ENCODE measurements at places on chromosomes 2 and 18.

DNA sequence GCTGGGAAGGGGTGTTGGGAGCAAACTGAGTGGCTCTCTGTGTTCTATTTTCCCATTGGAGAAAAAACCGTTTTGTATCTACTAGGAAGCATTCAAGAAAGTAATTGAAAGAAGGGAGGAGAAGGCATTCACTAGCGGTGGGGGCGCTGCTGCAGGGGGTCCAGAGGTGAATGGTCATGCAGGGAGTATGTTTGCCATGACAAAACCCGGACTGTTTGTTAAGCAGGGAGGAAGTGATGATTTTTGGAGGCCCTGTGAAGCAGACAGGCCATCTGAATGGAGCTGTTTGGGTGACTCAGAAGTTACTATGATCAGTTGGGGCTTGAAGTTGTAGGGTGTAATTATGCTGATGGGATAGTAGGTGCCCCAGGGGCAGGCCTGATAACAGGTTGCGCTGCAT, 7.0 kb downstream of the TAF4B start:
- no peak for DNase-seq

DNA sequence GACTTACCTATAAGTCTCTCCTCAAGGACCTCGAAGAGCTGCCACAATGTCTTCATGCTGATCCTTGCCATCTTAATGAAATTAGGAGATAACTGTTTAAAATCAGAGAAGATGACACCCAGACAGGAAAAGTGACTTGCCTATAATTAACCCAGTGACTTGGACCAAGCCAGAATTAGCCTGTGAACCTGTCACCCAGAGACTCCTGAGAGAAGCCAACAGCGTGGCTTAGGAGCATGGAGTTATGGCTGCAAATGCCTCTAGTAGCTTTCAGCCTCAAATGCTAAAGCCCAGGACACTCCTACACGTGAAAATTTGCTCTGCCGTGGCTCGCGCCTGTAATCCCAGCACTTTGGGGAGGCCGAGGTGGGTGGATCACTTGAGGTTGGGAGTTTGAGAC, 104.2 kb downstream of the GBX2 start:
- DNase-seq, result no peak

- no peak for DNase-seq
Observed at GRCh38 chr2:232449964-232450363, 6.0 kb upstream of the ALPI start.

DNA sequence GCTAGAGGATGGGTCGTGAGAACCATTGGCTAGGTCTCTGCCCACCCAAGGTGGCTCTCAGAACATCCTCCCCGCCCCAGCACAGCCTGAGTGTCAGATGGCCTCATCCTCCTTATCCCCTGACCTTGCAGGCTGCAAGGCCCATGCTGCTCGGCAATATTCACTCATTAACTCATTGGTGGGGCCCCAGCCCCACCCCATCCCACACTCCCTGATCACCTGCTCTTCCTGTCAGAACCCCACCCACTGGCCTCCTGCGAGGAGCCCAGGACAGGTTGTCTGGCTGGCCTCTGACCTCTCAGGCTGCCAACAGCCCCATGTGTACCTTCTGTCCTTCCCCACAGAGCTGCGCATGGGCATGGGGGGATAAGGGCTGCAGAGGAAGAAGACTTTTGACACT, 5.3 kb downstream of the ADCY3 start:
- no peak for DNase-seq

DNA sequence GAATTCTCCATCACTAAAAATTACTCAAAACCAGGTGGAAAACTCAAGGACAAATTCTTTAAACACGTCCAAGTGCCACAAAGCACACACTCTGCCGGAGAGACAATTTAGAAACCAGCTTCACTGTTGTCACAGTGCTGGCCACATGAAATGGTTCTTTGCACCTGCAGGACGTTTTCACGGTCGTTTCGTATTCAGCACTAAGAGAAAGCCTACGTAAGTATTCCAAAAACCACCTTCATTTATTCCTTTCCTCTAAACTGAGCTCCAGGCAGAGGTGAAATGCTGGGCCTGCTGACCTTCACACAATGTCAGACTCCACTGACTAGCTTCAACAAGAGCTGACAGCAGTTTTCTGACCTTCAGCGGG, 680 bp downstream of the ATP5F1A start:
- no peak for DNase-seq

DNA sequence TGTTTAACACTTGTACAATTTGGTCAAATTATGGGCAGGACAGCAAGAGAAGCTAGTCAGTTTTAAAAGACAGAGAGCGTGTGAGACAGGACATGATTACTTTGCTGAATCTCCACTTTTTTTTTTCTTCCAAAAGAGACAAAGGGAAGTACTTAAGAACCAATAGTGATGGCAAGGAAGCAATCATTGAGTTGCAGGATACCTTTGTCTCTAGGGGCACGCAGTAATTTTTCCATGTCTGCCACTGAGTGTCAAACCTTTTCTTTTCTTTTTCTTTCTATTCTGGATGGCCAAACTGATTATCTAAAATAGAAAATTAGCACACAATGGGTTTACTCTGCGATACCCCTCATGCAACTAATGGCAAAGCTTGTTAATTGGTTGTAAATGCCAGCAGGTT, 533.0 kb downstream of the PLCL1 start:
- no peak for DNase-seq

DNA sequence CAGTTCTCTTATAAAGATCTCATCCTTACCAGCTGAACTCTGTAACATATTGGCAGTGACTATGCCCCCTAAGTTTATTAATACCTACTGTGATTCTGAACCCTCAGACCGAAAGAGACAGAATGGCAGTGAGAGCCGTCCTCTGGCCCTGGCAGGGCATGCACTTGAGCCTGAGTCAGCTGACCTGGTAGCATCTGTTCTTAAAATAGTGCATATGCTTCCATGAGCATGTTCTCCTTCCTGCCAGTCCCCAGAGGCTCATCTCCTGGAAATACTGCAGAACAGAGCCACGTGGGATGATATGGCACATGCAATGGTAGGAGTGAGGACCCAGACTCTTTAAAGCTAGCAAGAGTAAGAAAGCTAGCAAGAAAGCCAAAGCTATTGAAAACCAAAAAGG, 59.0 kb downstream of the RASGRP3 start:
- no peak for DNase-seq

DNA sequence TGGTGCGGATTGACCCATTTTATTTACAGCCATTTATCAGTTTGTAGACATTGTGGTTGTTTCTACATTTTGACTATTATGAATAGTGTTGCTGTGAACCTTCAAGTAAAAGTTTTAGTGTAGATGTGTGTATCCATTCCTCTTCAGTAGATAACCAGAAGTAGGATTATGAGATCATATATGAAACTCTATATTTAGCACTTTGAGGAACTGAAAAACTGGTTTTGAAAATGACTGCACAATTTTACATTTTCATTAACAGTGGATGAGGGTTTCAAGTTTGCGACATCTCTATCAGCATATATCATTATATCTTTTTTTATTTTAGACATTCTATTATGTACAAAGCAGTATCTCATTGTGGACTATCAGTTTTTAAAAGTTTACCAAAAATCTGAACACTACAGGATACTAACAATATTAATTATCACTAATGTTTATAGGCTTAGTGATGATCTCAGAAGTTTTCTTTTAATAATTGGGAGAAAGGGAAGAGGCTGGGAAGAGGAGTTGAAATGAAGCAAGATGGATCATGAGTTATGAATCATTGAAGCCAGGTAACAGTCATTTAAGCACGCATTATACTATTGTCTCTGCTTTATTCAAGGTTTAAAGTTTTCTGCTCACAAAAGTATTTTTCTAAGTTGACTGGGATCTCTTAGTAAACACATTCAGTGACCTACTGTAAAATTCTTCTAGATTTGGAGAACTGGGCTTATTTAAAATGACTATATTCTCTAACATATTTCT, 329.0 kb upstream of the LRATD1 start:
- no peak for DNase-seq

GRCh38 chr2:95291222-95291621, 5.9 kb upstream of the KCNIP3 start:
- no peak for DNase-seq

DNA sequence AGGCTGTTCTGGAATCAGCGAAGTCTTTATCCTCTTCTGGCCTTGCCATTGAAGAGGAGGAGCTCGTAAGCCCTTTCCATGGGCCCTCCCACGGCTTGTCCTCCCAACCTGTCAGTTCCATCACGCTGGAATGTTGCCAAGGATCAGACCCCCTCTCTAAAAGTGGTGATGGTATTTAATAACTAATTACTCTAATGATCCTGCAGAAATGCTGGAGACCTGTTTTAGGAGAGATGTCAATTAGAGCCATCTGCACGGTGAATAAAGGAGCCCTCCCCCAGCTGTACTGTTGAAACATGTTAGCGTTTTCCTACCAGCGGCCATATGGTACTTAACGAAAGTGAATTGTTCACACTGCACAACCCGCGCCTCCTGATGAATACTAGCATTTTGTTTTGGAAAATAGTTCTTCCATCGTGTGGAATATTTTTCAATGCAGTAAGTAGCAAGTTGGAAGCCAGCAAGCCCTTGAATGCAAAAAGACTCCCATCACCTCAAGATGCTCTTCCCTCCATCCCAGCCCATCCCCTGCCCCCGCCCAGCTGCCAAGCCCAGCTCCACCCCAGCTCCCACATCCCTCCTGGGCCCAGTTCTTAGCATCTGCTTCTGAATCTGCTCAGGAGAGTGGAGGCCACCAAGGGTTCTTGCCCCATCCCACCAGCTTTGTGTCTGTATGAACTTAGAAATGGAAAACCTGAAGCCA, 145.4 kb downstream of the KLHL29 start:
- no peak for DNase-seq

DNA sequence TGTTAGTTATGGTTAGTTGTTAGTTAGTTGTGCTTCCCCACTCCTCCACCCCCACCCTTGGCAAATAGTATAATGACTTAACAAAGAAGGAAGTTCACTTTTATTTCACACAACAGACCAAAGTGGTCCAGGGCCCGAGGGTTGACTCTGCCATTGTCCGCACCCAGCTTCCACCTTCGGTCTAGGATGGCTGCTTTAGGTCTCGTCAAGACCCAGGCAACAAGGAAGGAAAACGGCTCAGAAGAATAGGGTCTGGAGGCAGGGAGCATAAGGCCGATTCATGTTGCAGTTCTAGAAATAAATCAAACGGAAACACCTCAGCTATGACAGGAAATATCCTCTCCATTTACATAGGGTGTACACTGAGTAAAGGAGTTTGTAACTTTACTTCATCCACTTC, 206.0 kb upstream of the CXCR4 start:
- no peak for DNase-seq

DNA sequence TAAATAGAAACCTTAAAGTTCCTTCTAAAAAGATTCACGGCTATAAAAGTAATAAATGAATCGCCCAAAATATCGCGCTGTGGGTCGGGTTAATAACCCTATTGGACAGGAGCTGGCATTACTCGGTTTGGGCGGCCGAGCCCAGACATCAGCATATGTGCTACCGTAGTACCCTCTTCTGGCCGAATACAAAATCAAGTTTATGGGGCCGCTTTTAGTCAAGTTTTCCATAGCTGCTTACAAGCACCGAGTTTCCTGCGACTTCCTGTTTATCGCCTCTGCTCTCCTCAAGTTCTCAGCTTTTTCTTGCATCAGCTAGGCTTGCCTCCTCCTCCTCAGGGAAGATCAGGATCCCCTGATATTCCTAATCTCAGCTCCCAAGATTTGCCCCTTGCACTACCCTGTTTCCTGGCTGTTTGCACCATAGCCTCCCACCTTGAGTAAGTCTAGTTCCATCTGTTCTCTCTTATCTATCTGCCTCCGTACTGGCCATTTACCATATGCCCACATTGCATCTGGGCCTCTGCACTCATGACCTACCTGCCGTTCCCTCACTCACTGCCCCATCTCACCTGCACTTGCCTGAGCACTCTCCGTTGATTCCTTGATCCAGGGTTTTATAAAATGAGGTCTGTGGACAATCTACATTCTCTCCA, 56.1 kb downstream of the SLC35F5 start:
- DNase-seq, result peak; percentile 11

DNA sequence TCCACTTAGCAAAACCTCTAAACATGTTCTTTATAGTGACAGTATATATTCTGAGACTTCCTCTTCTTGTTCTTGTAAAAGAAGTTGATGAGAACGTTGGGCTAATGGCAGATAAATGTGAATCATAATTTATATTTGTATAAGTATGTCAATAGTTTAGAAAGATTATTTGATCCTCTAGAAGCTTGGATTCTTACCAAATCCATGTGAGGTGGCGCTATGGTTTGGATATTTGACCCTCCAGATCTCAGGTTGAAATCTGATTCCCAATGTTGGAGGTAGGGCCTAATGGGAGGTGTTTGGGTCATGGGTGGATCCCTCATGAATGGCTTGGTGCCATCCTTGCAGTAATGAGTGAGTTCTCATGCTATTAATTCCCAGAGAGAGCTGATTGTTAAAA, 29.8 kb upstream of the SCN1A start:
- DNase-seq, result no peak

- no peak for DNase-seq
Observed at GRCh38 chr2:100422320-100423055, 5.0 kb upstream of the CHST10 start.

- no peak for DNase-seq
Observed at GRCh38 chr2:83971547-83971946, 487.5 kb downstream of the SUCLG1 start.

DNA sequence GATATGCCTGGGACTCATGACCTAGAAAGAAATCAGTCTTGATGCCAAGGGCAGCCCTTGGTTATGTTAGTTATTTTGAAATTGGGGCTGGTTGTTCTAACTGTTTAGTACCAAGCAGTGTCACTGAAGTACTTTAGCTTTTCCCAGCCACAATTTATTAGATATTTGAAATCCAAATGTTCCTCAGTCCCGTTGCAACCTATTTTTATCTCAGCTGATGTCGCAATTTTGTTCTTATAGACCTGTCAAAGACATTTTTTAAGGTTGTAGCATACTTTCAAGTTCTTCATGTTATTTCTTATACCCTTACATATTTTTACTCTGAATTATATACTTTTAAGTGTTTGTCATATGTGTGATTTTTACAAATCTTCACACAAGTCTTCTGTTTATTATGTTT, 100.1 kb downstream of the LRP1B start:
- no peak for DNase-seq

GRCh38 chr2:9263428-9263827, 56.8 kb downstream of the ASAP2 start:
- no peak for DNase-seq

- DNase-seq, result no peak
Observed at GRCh38 chr2:217706095-217706494, 296.7 kb downstream of the TNS1 start.

DNA sequence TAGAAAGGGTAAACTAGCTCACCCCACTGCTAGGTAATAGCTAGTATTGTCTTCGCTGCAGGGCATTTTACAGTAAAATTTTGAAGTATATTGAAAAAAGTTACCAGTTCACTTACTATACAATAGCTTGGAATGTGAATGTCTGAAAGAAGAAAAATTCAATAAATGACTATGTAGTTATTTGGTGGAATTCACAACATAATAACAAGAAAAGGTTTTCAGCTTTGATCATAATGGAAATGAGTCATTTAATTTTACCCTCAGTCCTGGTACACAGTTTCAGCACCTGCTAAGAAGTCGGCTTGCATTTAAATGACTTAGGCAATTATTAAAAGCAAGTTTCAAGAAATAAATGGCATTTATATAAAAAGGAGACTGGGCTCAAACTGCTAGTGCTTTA, 90.4 kb downstream of the NUP35 start:
- DNase-seq, result no peak

GRCh38 chr18:3688690-3689089, 238.7 kb downstream of the TGIF1 start:
- DNase-seq, result no peak

GRCh38 chr2:112242384-112242783, 12.5 kb downstream of the ZC3H8 start:
- no peak for DNase-seq

GRCh38 chr2:216833061-216833460, 26.8 kb downstream of the TNP1 start:
- DNase-seq, result no peak
